Fibroblast of skin of abdomen (primary cell): ENCODE measurements at places on chromosomes 5 and 9.

DNA sequence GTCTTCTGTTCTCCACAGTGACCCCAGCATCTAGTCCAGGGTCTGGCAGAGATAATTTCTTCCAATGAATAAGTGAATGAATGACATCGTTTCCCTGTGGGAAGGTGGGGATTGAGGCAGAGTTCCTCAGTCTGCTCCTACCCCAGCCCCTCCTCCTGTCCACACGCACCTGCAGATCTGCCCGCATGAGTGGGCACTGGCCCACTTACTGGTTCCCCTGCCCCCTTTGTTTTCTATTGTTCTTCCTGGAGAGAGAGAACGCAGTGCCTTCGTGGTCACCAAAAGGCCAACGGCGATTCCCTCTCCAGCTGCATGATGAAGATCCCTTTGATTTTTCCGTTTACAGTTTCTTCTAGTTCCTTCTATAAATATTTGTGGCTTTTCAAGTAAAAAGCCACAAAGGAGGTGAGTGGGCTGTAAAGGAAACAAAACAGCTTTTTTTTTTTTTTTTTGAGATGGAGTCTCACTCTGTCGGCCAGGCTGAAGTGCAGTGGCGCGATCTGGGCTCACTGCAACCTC, 5.8 kb upstream of the FPGS start:
- no peak for DNase-seq

DNA sequence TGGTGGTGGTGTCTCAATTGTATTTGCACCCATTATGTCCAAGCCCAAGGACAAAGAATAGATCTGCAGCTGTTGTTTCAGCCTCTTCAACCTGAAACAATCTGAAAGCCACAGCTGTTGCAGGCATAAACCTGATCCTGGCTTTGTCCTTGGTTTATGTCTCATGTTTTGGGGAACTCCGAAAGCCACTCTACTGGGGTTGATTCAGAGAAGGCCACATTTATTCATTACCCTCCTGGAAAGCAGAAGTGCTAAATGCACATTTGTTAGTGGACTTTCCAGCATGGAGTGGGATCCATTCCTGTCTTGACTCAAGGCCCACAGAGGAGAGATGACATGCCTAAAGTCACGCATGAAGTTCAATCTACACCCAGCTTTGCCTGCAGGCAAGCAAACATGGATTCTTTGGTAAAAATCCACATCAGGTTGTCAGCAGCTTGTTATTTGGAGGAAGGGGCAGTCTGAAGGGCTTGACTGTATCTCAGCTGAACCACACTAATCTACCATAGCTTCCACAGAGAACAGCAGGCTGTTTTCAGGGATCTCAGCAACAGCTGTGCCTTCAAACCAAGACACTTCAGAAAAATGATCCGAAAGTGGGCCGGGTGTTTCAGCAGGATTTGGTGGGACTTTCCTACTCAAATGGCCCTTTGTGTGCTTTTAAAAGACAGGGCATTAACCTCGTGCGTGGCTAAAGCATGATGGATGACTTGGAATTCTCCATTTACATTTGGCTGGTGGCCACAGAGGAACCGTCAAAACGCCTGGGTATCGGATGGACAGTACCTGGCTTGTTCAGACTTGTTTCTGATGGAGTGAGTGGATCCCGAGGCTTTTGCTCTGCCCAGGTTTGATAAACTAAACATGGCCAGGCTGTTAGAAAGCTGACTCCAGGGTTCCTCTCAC, 36.2 kb upstream of the ADAM19 start:
- DNase-seq, result no peak

DNA sequence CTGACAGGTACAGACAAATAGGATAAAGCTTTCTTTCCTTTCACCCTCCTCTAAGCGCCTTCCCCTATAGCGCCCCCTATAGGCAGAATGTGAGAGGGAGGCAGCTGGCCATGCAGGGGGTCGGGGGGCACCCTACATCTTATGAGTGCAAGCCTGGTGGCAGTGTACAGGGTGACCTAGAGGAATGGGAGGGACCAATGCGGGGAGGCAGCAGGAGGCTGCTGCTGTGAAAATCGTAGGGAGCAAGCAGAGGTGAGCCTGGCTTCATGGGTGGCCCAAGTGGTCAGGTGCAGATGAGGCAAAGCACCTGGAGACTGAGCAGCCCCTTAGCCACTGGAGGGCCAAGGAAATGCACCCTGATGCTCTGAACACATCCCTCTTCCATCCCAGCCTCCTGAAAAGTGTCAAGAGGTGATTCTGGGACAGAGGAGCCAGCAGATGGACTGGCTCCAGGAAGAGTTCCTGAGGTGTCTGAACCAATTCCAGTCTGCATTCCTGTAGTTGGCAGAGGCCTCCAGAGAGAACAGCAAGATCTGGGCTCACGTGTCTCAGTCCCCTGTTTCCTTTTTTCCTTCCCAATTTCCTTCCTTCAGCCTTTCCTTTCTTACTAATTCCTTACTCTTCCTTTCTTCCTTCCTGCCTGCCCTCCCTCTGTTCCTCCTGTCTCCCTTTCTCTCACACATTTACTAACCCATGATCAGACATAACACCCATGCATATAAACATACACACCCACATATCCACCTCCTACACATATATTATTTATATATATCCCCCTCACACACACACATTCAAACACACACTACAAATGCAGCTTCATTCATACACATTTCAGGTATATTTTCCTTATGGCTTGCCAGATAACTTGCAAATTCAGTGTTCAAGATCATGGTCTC, 32.8 kb upstream of the GALNT10 start:
- DNase-seq, result no peak

DNA sequence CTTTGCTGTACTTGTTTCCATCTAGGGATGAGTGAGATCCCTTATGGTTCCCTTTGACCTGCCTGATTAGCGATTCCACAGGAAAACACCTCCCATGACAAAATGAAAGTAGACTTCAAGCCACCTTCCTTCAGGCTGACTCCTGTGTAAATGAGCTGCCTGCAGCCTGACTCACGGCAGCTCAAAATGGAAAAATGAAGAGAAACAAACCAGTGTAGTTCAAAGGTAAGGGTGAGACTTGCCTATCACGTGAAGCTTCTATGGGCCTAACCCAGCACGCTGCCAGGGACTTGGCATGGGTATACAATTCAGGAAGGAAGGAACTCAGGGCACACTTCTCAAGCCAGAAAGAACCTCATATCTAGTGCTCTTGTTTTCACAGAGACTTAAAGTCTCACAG, 110.1 kb upstream of the LRRTM2 start:
- no peak for DNase-seq

- DNase-seq, result no peak
Observed at GRCh38 chr9:8600914-8601680, 801.5 kb upstream of the DMAC1 start.

DNA sequence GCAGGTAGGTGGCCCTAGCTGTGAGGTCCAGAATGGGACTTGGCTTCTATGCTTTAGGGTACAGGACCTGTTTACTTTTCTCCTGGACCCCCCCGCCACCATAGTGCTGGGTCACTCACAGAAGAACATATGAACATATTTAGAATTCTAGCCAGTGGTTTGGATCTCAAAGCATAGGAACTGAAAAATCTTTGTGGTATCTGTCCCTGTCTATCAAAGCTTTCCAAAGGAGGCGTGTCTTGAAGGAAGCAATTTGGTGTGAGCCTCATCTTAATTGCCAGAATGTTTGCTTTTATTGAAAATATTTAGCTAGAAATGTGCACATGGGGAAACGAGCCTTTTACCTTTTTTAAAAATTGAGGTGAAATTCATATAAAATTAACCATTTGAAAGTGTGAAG, 6.2 kb downstream of the PHF2 start:
- DNase-seq, result no peak

- DNase-seq, result no peak
Observed at GRCh38 chr9:27337833-27338526, 41.0 kb upstream of the EQTN start.

DNA sequence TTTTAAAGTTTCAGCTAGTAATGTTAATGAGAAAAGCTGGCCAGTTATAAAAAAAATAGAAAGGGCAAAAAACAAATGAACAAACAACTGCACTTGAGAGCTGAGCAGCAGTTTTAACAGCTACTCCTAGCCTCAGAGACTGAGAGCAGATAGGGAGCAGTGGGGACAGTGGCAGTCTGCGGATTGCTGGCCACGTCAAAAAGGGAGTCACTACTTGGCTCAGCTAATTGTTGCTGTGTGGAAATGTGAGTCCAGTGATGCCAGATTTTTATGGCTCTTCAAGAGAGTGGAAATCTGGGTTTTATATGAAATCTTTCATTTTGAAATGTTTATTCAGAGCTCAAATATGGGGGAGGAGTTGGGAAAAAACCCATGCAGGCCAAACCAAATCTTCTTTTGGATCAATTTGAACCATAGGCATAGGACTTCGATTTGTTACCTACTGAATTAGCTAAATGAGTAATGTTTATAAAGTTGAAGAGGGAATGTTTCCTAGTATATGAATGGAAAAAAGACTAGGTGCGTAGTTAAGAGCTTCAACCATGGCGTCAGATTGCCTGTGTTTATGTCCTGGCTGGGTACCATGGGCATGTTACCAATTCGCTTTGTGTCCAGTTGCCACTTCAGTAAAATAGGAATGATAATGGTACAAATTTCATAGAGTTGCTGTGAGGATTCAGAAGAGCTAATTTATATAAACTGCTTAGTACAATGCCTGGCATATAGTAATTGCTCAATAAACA, 102.1 kb downstream of the PAM start:
- DNase-seq, result peak; percentile 32

DNA sequence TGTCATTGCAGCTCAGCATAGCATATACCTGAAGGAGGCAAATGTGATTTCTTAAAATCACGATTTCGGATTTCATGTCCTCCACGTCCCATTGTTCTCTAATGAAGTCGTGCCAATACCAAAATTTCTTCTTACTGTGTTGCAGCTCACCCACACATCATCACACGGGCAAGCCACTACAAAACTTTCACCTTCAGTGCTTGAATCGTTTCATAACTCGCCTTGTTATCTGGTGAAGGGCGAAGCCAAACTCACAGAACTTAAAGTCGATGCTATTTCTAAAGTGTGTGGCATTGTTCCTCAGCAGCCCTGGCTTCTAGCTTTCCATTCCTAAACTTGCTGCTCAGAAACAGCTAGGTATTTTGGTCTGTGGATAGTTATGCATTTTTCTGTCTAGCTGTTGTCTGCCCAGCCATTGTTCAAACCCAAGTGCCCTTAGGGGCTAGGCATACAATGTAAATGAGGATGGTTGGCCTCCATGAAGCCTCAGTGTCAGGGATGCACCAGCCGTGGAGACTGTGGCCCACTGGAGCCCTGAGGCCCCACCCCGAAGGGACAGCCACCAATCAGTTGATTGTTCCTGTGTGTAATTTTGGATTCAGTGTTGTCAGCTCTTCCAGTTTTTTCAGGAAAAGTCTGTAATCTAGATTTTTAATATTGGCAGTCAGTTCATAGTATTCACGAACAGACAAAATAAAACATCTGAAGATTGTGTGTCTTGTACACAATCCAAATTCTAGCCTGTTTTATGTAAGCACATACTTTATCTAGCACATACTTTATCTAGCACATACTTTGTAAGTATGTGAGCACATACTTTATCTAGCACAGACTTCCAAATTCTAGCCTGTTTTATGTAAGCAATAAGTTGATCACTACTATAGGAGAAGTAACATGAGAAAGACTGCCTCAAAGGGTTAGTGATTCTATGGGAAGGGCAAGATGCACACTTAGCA, 112.8 kb downstream of the DAPK1 start:
- peak; percentile 33 for DNase-seq

DNA sequence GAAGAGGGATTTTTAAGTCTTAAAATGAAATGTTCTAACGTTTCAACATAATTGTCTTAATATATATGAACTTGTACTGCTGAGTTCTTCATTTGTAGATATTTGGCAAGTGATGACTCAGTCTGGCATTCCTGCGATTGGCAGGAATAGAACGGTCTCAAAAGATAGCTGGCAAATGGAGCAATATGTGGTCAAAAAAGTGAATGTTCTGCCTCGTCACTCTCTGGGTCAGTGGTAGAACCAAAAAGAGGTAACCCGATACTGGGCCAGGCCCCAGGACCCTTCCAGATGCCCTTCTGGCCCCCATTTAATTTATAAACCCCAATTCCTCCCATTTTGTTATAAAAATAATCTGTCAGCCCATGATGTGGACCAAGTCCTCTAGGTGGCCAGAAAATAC, 39.2 kb downstream of the ZNF366 start:
- peak; percentile 26 for DNase-seq

DNA sequence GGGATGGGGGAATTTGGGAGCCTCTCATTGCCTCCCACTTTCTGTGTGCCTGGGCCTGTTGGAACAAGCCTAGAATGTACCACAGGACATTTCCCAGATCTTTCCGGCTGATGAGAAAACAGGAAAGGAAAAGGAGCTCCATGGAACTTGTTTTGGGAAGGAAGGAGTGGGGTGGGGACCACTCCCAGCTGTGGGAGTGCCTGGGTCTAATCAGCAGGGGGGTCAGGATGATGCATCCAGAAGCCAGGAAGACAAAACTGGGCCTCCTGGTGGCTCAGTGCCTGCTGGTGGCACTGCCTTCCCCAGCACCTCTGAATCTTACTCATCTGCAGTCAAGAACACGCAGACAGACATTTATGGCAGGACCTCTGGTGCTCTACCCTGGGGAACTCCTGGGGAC, 2.8 kb downstream of the SMIM33 start:
- DNase-seq, result peak; percentile 27

DNA sequence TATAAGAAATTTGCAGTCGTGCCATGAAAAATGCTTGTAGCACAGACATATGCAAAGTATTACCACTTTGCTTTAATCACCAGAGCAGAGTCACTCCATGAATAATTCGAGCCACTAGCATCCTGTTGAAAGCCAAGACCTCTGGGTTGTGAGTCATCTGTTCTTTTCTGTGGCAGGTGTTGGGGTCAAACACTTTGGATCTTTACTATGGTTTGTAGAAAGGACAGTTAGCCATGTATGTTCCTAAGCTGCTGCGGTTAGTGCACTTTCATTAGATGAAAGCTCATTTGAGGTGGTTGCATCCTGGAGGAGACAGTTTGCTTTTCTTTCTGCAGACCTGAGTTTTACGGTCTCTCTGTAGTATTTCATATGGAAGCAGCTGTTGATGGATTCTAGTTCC, 223.7 kb downstream of the DMRT2 start:
- peak; percentile 29 for DNase-seq

- no peak for DNase-seq
Observed at GRCh38 chr5:76782444-76782843, 36.4 kb upstream of the F2RL1 start.

DNA sequence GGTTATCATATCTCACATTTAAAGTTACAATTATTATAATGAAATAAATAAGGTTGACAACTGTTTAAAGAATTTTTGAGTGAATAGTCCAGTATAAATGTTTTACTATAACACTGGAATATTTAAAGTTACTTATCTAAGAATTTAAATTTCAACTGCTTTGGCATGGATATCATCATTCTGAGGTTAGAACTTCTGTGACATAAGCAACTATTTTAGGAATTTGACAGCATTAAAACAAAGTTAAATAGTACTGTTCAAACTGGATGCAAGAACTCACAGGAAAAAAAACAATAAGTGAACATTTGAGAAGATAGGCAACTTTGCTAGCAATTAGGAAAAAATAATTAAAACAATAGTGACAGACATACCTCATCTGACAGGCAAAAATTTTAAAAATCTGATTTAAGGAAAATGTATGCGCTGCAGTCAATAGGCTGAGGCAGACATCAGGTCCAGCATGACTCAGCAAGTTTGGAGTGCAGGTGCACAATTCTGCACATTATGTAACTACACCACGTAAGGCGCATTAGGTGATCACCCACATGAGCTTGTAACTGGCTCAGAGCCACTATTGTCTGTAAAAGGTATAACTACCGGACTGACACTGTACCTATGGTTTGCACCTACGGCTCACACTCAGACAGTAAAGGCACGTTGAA, 180.6 kb downstream of the PDE4D start:
- peak; percentile 29 for DNase-seq
